Spleen (tissue), 13 donors: ENCODE measurements at places on chromosomes 7 and 10. TPM values are rescaled to one million over a fixed set of nuclear protein-coding genes. Genes with fewer than 3 reads are reported as not detected.

DNA sequence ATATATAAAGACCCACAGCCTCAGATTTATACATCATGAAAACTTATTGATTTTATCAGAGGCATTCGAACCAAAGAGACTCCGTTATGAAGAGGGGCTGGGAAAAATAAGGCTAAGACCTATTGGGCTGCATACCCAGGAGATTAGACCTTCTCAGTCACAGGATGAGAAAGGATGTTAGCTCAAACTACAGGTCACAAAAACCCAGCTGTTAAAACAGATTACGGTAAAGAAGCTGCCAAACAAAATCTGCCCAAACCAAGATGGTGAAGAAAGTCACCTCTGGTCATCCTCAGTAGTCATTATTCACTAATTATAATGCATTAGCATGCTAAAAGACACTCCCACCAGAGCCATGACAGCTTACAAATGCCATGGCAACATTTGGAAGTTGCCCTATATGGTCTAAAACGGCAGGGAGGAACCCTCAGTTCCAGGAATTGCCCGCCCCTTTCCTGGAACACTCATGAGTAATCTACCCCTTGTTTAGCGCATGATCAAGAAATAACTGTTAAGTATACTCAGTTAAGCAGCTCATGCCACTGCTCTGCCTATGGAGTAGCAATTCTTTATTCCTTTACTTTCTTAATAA is 362.5 kb upstream of the PCDH15 start:
- no peak for DNase-seq

DNA sequence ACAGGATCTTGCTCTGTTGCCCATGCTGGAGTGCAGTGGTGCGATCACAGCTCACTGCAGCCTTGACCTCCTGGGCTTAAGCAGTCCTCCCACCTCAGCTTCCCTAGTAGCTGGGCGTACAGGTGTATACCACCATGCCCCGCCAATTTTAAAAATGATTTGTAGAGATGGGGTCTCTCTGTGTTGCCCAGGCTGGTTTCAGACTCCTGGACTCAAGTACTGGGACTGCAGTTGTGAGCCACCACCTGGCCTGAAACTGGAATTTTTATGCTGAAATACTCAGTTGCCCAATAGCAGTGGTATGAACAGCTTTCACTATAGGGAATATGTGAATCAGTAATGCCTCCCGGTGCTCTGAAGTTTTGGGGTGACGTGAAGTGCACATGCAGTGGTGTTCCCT is 7.6 kb downstream of the ZRANB1 start:
- no peak for DNase-seq

The HOXA4 gene
- 2.1 TPM for polyA plus RNA-seq

The SPDYE2 gene
- not detected for polyA plus RNA-seq

GRCh38 chr10:124374535-124375352 is 44.0 kb downstream of the OAT start:
- no peak for DNase-seq

DNA sequence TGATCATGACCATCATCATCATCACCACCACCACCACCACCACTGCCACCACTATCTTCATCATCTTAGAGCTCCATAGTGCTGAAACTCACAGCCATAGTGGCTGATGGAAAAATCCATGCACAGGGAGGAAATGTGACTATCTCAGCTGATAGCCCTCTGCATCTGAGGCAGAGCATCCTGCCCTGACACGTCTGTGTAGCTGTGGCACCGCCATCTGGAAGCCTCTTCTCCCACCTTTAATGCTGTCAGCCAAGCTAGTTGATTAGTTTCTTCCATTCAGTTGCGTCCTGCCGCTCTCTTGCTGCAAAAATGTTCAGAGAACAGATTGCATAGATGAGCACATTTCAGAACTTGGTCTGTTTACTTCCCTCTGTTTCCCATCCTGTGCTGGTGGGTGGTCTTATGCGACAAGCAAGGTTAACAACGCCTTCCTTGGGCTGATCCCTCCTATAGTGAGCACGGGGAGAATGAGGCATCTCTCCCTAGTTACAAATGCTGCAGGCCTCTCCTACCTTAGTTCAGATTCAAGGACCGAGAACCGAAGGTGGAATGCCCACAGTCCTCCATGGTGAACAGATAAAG is 478.6 kb downstream of the PLXNA4 start:
- no peak for DNase-seq

GRCh38 chr10:116899626-116900025 is 50.3 kb downstream of the ENO4 start:
- DNase-seq: no peak
